ENCODE measurements at places on chromosomes 4 and X. TPM values are rescaled to one million over a fixed set of nuclear protein-coding genes. Genes with fewer than 3 reads are reported as not detected.

- H3K27ac ChIP-seq = no peak overlapping the region
- DNase-seq = no peak
- H3K4me1 ChIP-seq = no peaks in the 10 kb centered on the region
- no peak overlapping the region for H3K4me3 ChIP-seq
Measured at GRCh38 chr4:185956544-185956940, 112.4 kb upstream of the TLR3 start.

- H3K27ac ChIP-seq = peak overlapping the region; percentile 69
- no peaks in the 10 kb centered on the region for H3K27me3 ChIP-seq
- peaks cover 17% of the 10 kb centered on the region for H3K4me1 ChIP-seq
- peaks cover 82% of the 10 kb centered on the region for H3K36me3 ChIP-seq
Measured at GRCh38 chr4:8403173-8403753, 37.3 kb downstream of the ACOX3 start.

DNA sequence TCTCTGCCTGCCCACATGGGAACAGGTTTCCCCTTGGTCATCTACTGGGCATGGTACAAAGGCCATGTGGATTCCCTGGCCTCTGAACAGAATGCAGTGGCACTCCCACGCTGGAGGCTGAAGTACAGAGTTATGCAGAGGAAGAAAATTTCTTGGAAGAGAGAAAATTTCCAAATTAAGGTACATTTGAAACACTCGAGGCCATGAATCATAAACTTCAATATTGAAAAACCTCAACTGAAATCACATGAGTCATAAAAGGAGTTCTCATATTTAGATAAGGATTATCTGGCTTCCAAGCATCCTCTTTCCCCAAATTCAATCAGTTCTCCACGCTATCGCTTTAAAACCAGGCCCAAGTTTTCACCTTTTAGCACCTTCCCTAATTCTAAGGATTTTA, 28.1 kb upstream of the TXK start:
- H3K27ac ChIP-seq = no peak overlapping the region
- DNase-seq = no peak
- H3K36me3 ChIP-seq = peaks cover 14% of the 10 kb centered on the region
- H3K4me1 ChIP-seq = peaks cover 8% of the 10 kb centered on the region
- no peaks in the 10 kb centered on the region for H3K27me3 ChIP-seq

DNA sequence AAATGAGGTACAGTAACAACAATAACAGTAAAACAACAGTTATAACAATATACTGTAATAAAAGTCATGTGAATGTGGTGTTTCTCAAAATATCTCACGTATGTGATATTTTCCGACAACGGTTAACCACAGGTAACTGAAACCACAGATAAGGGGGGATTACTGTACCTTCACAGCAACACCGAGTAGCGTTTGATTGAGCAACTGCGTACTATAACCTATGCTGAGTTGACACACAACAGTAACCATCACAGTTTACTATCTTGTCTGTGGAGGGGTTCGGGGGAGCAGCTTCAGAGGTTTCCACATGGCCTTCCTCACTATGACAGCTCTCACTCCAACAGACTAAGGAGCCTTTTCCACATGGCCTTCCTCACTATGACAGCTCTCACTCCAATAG, 13.4 kb downstream of the RBMX2 start:
- H3K4me1 ChIP-seq = no peaks in the 10 kb centered on the region
- H3K4me3 ChIP-seq = no peak overlapping the region
- no peak overlapping the region for H3K27ac ChIP-seq
- peaks cover 42% of the 10 kb centered on the region for H3K36me3 ChIP-seq

DNA sequence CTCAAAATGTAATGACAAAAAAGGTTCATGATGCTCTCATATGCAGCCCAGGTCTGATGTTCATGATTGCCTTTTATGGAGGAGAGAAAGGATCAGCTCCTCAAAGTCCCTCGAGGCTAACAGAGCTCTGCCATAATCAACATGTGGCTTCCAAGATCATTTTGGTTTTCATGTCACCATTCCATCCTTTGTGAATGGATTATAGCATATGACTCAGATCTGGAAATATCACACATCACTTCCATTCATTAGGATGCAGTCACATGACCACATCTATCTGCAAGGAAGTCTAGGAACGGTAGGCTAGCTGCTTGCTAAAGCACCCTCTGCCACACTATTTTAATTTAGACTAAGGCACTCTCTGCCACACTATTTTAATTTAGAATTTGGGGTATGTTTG, 77.6 kb downstream of the COX18 start:
- DNase-seq = no peak
- no peak overlapping the region for H3K27ac ChIP-seq
- no peak overlapping the region for H3K4me3 ChIP-seq

GRCh38 chr4:1727117-1728031, 6.1 kb downstream of the TACC3 start:
- DNase-seq = peak; percentile 67

BEX5 gene
- not detected for total RNA-seq

USP26 gene
- not detected for total RNA-seq

GYPB gene
- not detected for total RNA-seq

EDA gene
- total RNA-seq = not detected

Measured in stomach (tissue), 19 donors.